Activated CD4-positive, alpha-beta T cell treated with anti-CD3 and anti-CD28 coated beads, Interleukin-2, amount 10 ng/mL, durations not matched to agents 24 days and 14 days (primary cell): ENCODE measurements at places on chromosomes 3 and 15.

GRCh38 chr15:92510163-92510882, 116.6 kb downstream of the ST8SIA2 start:
- no peak for DNase-seq

DNA sequence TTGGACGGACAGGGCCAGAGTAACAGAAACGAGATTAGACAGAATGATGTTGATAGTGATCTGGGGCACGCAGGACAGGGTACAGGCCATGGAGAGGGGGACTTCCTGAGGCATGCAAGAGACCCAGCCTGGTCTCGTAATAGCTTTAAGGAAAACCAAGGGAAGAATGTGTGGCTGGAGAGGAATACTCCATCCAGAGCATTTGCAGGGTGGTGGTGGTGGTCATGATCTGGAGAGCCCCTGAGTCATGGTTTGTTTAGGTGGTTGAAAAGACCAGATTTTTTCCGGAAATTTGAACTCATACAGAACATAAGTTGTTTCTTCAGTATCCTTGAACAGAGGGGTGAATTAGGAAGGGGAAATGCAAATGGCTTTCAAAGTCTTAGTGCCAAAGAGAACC, 138.5 kb downstream of the DUT start:
- no peak for DNase-seq

DNA sequence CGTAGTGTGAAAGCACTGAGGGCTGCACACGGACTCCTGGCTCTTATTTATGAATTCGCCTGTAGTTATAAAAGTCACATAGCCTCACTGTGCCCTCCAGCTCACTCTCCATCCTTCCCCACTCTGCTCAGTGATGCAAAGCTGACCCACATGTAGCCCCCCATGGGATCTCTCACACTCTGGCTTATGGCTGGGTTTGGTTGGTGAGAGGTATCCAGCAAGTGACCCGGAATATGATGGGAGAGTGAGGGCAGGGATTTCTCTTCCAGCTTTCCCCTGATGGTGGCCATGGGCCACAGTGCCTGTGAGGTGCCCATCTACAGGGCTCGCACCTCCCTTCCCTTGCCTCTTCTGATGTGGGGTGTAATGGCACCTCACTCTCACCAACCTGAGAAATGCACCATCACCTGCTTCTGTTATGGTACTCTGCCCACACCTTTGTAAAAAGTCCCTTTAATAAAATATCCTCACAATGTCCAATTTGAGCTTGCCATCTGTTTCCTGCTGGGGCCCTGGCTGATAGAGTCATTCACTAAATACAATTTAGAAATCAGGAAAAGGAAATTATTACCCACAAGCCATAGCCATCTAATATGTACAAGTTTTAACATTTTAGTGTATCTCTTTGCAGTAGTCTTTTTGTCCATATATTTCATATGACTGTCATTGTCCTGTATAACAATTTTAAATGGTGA, 93.6 kb downstream of the SCN11A start:
- DNase-seq, result peak; percentile 41

GRCh38 chr3:146780251-146780650, 175.1 kb upstream of the PLSCR5 start:
- DNase-seq, result no peak

GRCh38 chr3:12440927-12441714, 43.2 kb upstream of the TSEN2 start:
- DNase-seq, result no peak

GRCh38 chr15:81339321-81339720, 15.4 kb upstream of the STARD5 start:
- no peak for DNase-seq

DNA sequence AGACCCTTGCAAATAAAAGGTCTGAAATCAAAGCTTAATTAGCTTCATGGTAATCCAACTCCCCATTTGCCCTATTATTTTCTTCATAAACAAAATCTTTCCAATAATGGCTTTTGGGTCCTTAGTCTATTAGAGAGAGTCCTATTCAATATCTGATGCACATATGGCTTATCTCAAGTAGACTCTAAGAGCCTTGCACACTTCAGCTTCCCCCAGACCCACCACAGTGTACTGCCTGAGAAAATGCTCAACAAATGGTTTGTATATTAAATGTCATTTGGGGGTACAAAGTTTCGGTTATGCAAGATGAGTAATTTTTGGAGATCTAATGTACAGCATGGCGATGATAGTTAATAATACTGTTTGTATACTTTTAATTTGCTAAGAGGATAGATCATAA, 28.9 kb downstream of the FSTL1 start:
- DNase-seq, result no peak

DNA sequence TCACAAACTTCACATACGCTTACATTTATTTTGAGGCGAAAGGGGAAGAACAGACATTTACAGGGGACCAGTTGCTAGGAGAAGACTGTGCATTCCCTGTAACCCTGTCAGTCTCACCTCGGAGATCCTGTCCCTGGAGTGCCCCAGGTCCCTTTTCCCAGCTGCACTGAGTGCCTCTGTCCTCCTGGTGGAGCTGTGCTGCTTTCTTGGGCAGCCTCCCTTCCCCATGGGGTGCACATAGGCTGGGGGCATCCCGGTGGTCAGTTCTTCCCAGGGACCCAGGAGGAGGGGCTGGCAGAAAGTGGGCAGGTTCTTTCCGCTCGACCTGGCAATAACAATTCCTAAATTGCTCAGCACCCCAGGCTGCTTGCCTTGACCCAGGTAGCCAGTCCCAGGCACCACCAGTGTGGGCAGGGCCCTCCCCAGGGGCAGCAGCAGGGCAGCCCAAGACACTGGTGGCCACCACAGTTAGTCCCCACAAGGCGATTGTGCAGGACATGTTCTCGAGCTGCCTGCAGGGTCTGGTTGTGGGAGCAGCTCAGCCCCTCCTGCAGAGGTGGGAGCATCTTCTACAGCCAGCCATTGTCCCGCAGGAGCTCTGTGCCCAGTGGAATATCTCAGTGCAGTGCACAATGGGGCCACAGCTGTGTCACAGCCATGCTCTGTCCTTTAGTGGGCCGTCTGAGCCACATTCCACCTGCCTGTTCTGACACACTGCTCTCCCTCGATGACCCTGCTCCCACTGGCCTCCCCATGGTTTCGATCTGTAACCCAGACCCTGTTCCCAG, 36.3 kb downstream of the APBA2 start:
- DNase-seq, result no peak

DNA sequence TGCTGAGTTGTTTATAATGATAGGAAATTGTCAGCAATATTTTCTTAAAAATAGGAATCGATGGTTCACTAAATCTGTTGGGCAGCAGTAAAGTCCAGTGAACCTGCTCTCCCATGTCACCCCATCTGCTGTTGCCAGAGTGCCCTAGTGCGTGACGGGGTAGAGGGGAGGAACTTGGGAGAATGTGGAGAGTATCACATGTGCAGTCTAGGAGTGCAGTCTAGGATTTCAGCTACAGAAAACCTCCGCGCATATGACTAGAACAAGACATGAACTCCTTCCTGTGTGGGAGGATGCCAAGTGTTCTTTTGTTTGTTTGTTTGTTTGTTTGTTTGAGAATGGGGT, 74.6 kb upstream of the ACAD9 start:
- DNase-seq, result no peak

DNA sequence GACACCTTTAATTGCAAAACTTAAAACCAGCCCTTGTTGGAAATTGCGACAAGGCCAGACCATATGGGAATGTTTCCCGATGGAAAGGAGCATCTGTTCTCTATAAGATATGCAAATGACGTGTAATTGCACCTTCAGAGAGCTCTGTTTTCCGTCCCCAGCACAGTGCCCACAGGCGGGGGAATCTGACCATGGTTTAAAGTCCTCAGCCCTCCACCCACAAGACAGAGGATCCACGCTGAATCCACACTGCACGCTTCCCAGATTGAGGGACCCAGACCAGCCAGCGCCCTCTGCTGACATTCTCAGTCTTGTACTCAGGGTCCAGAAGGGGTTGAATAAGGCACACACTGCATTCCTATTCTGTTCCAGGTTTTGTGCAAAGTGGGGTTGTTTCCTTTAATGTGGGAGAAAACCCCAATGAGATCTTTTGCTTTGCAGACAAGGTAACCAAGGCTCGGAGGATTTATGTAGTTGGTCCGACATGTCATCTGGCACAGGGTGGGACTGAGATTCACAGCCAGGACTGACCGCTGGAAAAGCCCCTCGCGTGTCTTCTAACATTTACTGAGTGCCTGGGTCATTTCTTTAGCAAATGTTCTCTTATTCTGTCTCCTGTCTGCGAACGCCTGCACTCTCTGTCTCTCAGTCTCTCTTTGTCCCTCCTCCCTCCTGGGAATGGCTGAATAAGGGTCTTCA, 36.8 kb upstream of the KLHL25 start:
- peak; percentile 75 for DNase-seq

DNA sequence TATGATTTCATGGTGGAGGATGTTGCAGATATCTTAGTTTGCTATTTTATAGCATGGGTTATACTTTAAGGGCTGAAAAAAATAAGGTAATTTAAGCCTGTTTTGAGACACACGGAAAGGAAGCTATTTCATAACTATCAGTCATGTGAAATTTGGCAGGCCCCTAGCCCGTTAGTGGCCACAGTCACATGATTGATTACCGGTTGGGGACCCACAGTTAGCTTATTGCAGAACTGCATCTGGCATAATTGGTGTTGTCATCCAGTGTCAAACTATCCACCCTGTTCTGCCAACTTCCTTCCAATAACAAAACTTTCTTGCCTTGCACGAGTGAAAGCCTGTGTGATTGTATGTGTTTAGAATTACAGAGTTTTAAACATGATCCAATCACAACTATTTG, 35.2 kb downstream of the FNDC3B start:
- DNase-seq, result no peak

DNA sequence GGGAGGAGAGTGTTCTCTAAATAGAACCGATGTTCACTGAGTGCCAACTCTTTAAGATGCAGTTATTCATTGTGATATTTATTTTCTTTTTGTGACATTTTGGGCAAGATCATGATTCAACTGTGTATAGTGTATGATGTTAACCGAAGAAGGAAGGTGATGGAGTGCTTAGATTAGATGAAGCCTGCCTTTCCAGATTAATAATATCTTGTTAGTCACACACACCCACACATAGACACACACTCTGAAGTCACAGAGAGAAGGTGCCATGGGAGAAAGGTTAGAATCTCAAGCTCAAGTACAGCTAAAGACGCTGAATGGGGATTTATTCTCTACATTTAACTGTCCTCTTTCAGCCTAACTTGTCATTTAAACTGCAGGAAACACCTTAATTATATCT, 77.0 kb downstream of the SLC9A9 start:
- DNase-seq, result no peak
